ENCODE measurements at places on chromosomes 7 and 10.

GRCh38 chr10:89738551-89739209, 37.3 kb downstream of the KIF20B start:
- no peak for DNase-seq

- DNase-seq = peak; percentile 27
Observed at GRCh38 chr7:13231216-13231615, 543.8 kb downstream of the ARL4A start.

- no peak for DNase-seq
Observed at GRCh38 chr7:116598861-116599260, 73.1 kb upstream of the MET start.

GRCh38 chr7:94664023-94664422, 8.1 kb upstream of the SGCE start:
- no peak for DNase-seq

- no peak for DNase-seq
Observed at GRCh38 chr7:116212869-116213268, 2.5 kb downstream of the TES start.

DNA sequence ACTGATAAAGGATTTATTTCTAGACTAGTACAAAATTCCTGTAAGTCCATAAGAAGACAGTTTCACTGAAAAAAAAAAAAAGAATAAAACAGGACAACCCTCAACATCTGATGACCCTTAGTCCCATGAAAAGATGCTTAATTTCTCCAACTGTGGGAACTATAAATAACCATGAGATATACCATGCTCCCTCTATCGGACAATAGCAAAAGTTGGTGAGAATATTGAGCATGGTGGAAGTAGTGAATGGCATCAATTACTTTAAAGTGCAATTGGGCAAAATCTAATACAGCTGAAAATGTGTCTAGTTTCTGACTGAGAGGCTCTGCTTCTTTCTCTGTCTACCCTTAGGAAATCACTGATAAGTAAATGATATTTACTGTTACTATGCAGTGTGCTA, 348.8 kb downstream of the SUGCT start:
- no peak for DNase-seq

DNA sequence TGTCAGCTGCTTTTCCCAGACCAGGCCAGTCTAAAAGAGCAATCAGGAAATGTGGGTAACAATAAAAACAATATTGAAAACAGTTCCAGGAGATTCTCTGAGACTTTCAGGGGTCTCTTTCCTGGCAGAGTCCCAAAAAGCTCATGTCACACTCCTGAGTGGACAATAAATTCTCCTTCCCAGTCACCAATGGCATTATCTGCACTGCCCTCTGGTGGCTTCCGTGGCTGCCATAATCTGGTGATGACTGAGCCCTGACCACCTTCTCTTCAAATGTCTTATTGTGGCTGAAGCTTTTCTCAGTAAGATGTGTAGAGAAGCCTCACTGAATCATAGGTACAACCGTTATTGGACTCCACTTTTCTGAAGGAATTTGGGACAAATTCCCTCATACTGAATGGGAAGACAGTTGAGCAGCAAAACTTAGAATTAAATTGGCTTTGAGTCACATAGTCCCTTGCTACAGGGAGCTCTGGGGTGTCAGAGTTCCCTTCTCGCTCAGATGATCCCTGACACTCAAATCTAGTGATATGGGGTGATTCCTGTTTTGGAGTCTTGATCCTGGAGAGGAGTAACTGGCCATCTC, 24.4 kb upstream of the ASAH2 start:
- DNase-seq = peak; percentile 28

- DNase-seq = no peak
Observed at GRCh38 chr10:67269828-67270227, 344.0 kb downstream of the LRRTM3 start.

DNA sequence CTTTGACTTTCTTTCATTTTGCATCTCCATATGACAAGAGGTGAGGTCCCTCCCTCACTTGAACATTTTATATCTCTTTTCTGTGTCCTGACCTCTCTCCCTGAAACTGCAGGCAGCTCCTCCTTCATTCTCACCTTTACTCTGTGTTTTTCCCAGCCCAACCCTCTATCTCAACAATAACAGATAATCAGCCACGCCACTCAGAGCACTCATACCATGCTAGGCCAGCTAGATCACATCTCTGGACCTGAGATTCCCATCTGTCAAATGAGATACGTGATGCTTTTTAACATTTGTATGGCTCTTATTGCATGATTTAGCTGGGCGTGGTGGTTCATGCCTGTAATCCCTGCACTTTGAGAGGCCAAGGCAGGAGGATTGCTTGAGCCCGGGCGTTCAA, 63.1 kb upstream of the PDCD4 start:
- DNase-seq = no peak

DNA sequence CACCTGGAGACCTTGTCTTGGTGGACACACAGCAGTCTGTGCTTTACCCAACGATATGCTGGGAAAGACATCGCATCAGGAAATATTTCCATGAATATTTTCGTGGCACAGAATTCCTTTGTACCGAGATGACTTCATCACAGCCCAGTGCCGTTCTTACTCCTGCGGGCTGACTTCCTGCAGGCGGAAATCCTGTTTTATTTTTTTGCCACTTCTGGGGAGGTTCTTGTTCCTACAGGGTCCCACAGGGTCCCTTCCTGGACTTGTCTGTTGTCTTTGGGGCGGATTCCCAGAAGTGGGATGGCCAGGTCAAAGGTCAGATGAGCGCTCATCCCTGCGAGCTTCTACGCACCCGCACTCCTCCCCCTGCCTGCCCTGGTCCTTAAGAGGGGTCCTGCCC, 86.5 kb downstream of the DNAJB6 start:
- no peak for DNase-seq

DNA sequence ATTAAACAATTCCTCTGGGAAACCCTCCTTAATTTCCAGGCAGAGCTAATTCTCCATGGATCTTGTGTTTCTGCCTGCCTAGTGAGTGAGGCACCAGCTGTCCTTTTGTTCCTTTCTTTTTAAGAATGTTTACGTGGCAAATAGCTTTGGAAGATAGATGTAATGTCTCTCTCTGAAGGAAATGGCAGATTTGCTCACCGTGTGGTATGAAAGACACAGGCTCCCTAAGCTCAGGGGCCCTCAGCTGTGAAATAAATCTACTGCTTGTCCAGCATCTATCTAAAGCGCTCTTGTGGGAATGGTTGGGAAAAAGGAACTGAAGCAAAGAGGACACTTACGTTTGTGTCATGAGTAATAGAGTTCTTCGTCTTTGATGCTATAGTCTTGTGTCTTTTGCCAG, 64.6 kb downstream of the FAS start:
- no peak for DNase-seq

- DNase-seq = no peak
Observed at GRCh38 chr10:84329986-84330651, 1.7 kb downstream of the CCSER2 start.

- no peak for DNase-seq
Observed at GRCh38 chr10:88196291-88196690, 332.9 kb downstream of the PTEN start.

DNA sequence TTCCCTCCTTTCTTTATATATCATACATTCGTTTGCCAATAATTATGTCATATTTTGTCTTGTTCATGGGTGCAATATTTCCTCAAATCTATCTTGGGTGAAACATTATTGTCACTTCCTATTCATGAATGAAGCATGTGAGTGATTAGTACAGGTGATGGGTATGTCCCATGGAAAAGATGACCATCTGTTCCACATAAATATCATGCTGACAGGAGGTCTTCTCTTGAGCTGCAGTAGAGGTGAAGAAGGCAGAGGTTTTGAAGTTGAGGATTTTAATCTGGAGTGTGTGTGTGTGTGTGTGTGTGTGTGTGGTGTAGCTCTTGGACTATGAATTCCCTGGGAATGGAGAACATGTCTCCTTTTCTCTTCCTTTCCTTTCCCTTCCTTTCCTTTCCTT, 350.5 kb upstream of the CHRM2 start:
- DNase-seq = no peak

DNA sequence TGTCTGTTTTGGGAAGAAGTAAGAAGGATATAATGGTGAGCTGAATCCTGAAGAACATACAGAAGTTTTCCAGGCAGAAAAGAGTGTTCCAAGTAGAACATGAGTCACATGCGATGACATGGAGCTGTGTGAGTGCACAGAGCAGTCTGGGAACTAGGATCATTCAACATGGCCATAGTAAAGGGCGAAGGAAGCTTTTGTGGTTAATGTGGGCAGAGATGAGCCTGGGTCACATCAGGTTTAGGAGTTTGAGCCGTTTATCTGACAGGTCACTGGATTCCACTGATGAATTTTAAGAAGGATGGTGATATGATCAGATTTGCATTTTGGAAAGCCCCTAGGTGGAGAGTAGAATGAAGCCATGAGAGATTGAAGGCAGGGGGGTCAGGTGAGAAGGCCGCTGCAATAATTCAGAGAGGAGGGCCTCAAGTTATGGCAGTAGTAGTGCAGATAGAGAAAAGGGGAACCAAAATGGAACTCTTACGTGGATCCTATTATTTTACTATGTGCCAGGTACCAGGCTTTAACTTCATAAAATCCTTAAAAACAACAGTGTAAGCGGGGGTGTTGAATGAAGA, 171.3 kb downstream of the RNLS start:
- DNase-seq = no peak

DNA sequence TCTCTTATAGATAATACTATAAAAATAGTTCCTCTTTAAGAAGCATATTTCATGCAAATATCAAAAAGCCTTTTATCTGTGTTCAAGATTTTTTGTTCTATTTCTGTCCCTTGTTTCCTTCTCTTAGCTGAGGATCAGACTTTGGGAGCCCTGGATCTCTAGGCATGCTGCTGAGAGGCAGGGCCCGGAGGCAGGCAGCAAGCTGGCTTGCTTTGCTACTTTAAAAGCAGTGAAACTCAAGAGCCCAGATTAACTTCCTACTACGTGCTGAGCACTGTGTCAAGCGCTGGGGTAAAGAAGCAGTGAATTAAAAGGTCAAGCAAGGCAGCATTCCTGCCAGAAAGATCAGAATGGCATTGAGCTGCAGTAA, 31.0 kb upstream of the ARID5B start:
- DNase-seq = no peak

DNA sequence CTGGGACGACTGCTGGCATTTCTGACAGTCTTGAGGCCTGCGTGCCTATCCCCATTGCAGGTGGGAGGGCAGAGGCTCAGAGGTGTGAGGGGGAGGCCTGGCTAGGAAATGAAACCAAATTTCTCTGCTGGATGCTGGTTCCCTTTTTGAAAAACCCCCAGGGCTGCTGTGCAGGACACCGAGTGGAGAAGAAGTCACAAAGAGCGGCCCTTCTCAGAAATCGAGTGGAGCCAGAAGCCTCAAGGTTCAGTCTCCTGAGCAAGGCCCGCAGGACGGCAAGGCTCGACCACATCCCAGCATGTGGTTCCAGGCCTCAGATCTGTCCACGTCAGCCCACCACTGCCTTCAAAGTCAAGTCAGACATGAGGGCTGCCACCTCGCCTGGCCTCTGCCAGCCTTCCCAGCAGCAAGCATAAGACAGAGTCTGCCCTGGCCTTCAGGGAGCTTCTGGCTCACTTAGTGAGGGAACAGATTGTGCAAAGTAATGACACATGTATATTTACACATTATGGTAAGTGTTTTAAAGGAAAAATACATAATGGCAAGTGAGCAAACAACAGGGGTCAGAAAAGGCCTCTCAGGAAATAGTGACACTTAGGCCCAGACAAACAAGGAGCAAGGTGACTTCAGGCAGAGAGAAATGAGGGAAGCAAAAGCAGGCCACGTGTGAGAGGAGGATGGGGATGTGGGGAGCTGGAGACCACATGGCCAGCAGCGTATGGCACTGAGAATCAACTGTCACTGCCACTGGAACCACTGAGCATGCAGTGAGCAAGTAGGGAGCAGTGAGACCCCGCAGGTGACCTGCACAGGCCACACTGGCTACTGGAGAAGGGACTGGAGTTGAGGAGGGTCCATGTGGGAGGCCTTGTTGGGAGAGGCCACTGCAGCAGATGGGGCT, 86.7 kb downstream of the ARHGAP22 start:
- no peak for DNase-seq

- DNase-seq = no peak
Observed at GRCh38 chr10:88491314-88491713, 91.8 kb downstream of the RNLS start.

- no peak for DNase-seq
Observed at GRCh38 chr10:69438536-69439349, 12.5 kb upstream of the TSPAN15 start.

DNA sequence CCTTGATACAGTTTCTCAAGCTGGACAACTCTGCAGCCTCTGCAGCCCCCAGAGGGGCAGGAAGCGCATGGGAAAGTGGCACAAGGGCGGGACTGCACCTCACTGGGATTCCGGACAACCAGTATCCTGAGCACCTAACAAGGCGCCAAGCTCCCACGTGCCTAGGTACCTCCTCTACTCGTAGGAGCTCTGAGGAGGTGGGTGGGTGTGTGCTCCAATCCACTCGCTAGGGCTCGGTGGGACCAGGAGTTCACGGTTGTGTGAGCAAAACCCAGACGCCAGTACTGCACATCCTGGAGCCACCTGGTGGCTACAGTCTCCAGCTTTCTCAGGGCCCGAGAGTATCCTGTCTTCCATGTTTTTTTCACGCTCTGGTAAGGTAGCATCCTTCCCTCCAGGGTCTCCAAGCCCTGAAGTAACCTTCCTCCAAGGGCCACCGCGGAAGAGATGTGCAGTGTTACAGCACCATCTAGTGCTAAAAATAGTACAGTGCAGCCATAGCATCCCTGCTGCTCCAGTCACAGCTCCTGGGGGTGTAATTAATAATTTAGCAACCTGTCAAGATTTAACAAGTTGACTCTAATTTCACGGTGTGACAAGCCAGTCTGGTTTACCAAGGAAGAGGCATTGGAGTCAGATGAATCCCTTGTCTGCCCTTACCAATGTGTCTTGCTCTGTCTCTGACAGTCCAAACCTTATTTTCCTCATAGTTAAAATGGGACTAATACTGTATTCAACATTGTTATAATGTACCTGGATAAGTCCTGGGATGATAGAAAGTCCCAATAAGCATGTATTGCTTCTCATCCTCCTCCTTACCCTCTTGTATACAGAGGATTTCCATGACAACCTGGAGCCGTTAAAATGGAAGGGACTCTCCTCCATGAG, 70.4 kb downstream of the HERPUD2 start:
- peak; percentile 42 for DNase-seq

DNA sequence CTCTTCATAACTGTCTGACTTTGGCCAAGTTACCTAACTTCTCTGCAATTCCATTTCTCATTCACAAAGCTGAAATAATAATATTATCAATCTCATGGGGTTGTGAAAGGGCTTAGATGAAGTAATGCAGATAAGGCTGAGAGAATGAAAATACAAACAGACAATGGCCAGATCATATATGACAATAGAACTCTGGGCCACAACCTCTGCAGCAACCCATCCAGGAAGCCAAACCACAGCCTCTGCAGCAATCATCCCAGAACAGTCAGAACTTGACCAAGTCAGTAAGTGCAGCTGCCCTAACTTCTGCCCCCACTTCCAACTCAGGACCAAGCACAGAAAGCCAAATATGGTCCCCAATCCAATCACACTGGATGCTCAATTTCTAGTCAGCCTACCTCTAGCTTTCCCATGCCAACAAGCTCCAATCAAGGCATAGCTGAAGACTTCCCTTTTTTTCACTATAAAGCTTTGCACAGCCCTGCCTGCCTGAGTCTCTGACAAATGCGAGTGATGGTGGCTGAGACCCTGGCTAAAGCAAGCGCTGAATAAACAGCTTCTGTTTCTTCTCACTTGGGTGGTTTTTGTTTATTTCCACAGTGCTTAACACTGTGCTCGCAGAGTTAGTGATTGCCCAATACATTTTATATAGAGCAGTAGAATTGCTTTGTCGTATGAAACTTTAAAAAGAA, 34.8 kb upstream of the TNPO3 start:
- DNase-seq = no peak
